ENCODE measurements at places on chromosomes 1 and 21.

- DNase-seq = no peak
Observed at GRCh38 chr1:94336991-94337390, 81.2 kb upstream of the ABCD3 start.

- DNase-seq = no peak
Observed at GRCh38 chr1:29156543-29157268, 25.0 kb downstream of the SRSF4 start.

GRCh38 chr21:32306021-32306780, 7.5 kb downstream of the MRAP start:
- DNase-seq = no peak

DNA sequence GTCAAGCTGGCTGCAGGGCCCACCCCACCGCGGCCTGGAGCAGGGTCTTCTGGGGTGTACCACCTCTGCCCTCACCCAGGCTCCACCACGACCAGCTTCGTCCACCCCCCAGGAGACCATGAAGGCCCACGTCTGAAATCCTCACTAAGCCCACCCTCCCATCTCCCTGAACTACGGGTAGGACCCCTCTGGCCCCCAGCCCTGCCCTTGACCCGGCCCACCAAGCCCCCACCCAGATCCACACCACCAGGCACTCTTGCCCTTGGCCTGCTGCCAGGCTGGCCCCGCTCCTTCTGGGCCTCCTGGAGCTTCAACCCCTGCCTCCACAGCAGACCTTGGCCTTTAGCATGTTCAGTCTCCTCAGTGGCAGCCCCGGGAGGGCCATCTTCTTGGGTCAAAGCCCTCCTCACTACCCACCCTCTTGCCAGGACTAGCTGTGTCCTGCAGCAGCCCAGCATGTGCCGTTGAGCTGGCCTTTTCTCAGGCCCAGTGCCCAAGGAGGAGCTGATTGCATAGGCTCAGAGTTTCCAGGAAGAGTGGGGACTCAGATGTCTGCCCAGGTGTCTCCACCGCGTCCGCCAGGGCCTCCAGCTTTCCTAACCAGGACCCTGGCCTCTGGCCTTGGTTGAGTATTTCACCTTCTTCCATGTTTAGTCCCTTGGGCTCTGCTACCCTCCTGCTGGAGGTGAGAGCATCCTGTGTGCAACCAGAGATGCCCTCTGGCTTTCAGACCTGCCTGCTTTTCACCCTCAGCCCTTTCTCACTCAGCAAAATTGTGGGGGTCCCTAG, 17.7 kb upstream of the SAMD11 start:
- peak; percentile 23 for DNase-seq

Data from GM12892 (cell line).